H7 (cell line): ENCODE measurements at places on chromosomes 12 and 14. TPM values are rescaled to one million over a fixed set of nuclear protein-coding genes. Genes with fewer than 3 reads are reported as not detected.

DNA sequence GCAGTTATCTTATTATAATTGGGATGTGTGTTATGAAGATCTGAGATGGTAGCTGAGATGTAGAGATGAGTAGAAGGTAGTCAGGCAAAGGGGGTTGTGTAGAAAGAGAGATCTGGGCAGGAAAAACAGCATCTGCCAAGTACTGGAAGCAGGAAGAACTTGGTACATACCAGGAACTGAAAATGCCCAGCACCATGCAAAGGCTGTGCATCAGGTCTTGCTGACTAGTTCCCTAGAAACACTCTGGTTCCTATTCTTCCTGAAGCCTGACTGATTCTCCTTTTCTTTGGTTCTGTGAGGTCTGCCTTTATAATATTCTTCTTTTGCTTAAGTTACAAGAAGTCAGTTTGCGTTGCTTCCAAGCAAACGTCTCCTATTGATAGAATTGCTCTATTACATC, 6.7 kb upstream of the NFATC4 start:
- DNase-seq = no peak

DNA sequence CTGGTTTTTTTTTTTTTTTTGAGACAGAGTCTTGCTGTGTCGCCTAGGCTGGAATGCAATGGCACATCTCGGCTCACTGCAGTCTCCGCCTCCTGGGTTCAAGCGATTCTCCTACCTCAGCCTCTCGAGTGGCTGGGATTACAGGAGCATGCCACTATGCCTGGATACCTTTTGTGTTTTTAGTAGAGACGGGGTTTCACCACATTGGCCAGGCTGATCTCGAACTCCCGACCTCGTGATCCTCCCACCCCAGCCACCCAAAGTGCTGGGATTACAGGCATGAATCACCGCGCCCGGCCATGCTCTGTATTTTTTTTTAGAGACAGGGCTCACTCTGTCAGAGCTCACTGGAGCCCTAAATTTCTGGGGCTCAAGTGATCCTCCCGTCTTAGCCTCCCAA, 32.6 kb downstream of the VRTN start:
- DNase-seq = no peak

GRCh38 chr12:96347130-96347699, 53.0 kb downstream of the CDK17 start:
- no peak for DNase-seq

DNA sequence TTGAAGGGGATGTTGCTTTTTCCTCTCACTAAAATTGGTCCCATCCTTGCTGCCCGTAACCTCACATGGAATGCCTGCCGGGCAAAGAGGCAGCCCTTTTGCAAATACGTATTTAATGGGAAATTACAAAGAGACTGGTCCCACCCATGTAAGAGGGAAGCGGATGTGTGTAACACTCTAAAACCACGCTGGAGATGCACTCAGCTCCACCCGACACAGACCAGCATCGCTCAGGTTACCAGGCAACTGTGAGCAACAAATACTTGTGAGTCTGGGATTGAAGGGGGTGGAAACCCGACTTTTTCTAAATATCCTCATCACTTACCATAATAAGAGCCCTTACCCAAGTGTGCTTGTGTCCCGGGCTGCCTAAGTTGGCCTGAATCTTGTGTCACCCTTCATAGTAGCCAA, 47.7 kb downstream of the ELK3 start:
- DNase-seq = no peak

DNA sequence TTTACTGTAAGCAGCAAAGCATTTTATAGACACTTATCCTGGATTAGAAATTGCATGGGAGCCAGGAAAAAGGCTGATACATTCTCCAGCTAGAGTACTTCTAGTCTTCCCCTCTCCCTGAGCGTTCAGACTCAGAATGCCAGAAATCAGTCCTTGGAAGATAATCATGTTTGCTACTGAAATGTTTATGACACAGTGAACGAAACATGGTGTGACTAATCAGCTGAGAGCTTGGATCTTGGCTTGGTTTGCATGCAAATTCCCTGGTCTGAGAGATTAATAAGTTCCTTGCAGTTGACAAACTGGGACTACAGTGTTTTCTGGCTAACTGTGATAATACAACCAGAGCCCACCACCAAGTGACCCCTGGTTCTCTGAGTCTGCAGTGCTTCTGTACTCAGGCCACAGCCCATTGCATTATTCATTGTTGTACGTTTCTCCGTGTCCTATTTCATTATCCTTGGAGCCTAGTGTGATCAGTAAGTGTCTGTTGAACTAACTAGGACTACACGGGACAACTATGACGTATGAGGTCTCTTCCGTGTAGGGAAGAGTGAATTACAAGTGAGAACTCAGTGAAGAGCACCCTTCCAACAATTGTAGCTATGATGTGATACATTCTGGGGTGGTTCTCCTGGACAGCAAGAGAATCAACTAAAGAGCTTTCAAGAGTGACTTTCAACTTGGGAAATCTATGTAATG, 34.6 kb upstream of the EVL start:
- DNase-seq = no peak

GRCh38 chr12:97097734-97098133, 190.7 kb downstream of the NEDD1 start:
- peak; percentile 22 for DNase-seq

GRCh38 chr12:108193917-108194316, 64.8 kb downstream of the WSCD2 start:
- DNase-seq = peak; percentile 82

GRCh38 chr12:93098077-93098476, 169.0 kb upstream of the EEA1 start:
- DNase-seq = peak; percentile 26

GRCh38 chr14:54854181-54854580, 48.4 kb downstream of the GCH1 start:
- DNase-seq = peak; percentile 44

GRCh38 chr14:55625481-55625880, 45.5 kb downstream of the KTN1 start:
- no peak for DNase-seq

DNA sequence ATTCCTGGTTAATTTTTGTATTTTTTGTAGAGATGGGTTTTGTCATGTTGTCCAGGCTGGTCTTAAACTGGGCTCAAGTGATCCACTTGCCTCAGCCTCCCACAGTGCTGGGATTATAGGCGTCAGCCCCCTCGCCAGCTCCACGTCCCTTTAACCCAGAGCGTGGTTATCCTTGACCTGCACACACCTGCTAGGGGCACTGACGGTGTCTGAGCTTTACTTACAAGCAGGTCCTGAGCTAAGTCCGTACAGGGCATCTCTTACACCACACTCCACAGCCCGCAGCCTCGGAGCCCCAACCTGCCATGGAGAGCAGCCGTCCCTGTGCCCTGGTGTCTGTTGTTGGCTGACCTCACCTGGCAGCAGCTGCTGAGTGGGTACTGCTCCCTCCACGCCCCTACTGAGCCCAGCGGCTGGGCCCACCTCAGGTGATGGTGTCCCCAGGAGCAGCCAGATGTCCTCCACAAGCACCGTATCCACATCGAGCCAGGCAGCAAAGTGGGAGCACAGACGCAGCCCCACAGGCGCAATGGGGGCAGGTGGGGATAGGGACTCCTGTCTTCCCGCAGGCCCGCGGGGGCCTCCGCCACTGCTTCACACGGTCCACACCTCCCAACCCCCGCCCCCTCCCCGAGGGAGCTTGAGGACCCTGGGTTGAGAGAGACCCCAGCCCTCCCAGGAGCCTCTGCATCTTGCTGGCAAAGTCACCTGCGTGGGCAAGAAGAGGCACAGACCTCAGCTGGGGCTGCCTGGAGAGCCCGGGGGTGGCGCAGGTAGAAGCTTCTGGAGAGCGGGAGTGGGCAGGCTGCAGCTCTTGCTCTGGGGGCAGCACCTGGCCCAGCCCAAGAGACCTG, 325.4 kb upstream of the SFSWAP start:
- peak; percentile 57 for DNase-seq

DNA sequence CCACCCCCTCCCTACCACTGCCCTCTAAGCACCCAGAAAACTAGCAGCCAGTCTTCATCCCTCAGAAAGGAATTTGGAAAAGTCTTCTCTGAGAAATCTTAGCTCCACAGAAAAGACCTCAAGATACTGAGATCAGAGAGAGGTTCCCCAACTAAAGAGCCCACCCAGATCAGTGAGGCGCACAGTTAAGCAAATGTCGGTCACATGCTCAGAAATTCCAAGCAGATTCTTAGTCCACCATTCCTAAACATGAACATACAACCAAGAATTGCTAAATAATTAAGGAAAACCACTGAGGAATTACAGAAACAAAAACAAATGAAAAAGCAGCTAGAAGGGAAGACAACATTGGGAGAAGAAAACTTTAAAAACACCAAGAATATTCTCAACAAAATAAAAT, 32.3 kb downstream of the MED13L start:
- no peak for DNase-seq

- DNase-seq = no peak
Observed at GRCh38 chr14:72535485-72535884, 358.4 kb downstream of the DPF3 start.

DNA sequence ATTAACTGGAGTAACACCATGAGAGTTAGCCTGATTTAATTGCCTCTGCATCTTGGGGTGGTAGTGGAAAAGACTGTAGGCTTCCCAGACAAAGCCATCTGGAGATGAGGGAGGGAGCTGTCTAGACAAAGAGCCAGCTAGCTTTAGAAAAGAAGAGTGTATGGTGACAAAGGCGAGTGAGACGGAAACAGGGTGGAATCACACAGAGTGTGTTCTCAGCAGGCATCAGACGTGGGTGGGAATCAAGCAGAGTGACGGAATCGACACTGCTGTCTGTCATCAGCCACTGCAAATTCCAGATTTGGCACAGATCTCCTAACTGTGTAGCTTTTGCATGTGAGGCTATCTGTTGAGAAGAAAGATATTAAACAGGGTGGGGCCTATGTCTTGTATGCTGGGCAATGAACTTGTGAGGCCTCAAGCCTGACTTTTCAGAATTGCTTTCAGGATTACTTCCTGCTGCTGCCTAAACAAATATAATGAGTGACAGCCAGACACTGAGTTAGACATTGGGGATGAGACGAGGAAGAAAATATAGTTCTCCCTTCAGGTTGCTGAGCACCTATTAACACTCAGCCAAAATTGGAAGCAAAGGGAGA, 236.5 kb upstream of the GRIP1 start:
- no peak for DNase-seq

- DNase-seq = peak; percentile 41
Observed at GRCh38 chr14:99755629-99756603, 37.3 kb upstream of the EML1 start.

DNA sequence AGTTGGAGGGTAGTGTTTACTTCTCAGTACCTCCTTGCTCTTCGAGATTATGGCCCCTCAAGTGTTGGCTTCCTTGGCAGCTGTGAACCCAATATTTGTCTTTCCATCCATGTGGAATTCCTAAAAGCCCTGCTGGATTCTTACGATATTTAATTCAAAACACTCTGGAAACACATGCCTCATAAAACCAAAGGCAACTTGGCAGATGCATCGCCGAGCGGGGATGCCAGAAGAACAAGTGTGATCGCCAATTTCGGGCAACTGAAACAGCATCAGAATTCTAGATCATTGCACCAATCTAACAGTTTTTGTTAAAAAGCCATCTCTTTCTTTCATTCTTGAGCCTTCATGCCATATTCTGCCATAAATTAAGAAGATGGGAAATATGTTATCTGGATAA, 934.4 kb downstream of the AACS start:
- no peak for DNase-seq

Gene KRT74
- not detected in 2 replicates for total RNA-seq

Gene MSRB3
- total RNA-seq = 0.41 and 2.8 TPM in 2 replicates

Gene DAO
- not detected in 2 replicates for total RNA-seq

Gene WNT1
- not detected in 2 replicates for total RNA-seq

Gene SLC7A8
- total RNA-seq = 66.7 and 79.1 TPM in 2 replicates

Gene JPH4
- 1.4 and 2.0 TPM in 2 replicates for total RNA-seq

Gene NPFF
- not detected in 2 replicates for total RNA-seq

Gene PPP4R4
- total RNA-seq = 2.3 and 3.0 TPM in 2 replicates

Gene TAS2R30
- total RNA-seq = 0.14 and 1.8 TPM in 2 replicates

Gene NPAS3
- total RNA-seq = 2.5 and 4.3 TPM in 2 replicates

Gene CCDC60
- total RNA-seq = 3.5 TPM in 1 of 2 replicates, not detected in the other

Gene RNASE7
- not detected in 2 replicates for total RNA-seq
